ENCODE measurements at places on chromosomes 16 and 17.

DNA sequence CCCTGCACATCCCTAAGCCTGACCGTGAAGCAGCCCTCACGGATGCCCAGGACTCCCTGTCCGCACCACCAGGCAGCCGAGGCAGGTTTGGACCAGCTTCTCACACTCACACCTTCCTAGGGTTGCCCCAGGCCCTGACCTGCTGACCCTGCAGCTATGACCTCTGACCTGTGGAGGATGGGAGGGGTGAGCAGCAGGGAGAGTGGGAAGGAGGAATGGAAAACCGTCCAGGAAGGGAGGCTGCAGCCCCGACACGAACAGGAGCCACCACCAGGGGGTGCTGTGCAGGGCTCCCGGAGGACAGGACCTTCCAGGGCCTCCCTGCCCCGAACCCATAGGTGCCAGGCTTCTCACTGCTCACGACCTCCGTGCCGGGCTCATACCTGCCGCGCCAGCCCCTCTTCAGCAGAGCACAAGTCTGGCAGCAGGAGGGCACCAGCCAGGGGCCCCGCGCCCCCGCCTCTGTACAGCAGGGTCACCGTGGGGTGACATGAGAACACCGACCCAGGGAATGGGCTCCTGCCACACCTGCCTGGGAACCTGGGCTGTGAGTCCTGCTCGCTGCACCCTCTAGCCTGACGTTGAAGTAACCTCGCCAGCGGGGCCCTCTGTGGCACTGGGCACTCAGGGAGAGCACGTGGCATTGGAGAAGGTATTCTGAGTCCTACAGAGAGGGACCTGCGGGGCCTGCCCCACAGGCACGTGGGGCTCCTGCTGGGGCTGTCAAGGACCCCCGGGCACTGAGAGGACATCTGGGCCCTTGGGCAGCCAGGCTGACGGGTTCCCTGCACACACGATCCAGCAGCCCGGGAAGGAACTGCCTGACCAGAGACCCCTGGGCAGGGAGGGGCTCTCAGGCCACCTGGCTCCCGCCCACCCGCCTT is 37.6 kb downstream of the CTU2 start:
- DNase-seq, result peak; percentile 21

- peak; percentile 95 for DNase-seq
These were observed 16.0 kb downstream of the NDUFAF8 start for GRCh38 chr17:81254955-81255717.

DNA sequence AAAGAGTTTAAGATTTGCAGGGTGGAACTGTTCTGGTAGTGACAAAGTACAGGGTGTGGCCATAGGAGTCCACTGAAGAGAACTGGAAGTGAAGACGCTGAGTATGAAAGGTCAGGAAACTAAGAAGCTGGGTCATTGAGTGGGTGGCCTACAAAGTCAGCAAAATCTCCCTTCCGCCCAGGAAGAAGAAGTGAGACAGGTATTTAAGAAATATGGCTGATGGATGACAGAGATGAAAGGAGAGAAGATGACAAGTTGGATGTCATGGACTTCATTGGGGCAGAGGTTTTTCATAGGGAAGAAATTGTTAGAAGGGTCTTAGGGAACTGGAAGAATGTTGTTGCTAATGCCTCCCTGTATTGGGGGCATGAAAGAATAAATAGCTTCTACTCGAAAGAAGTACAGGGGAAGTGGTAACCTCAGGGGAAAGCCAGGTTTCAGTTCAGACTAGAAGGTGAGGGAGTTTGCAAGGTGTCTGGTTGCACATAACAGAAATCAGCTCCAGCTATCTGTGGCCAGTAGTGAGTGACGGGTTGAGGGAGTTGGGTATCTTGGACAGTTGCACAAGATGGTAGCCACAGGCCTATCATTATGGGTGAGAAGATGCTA is 33.6 kb upstream of the MED13 start:
- DNase-seq, result no peak

DNA sequence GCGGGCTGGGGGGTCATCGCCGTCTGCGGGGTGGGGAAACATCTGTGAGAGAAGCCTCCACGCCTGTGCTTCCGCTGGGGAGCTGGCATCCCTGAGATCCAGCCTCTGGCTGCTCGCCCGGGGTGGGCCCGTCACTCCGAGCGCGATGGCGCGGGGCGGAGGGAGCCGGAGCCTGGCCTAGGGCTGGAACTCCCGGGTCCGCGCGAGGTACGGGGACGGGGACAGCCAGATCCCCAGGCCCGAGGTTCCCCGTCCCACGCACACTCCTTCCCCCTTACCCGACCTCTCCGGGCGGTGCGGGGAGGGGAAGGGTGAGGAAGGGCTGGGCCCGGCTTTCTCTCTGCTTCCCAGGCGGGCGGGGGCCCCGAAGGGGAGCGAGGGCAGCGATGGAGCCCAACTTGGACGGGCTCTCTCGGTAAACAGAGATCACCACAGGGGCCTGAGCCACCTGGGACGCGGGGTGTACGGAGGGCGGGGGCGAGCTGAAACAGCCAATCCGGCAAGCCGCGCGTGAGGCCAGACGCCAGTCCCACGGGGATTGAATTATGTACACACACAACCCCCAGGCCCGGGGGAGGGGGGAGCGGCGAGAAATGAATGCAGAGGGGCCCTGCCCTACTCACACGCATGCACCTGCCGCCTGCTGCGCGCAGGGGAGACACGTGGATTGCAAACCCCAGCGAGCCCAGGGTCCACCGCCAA is at the start of gene SLC16A11:
Gene SLC16A11 (minus strand): TSS at position 596 of the 702 bp plus-strand sequence. CDS start 579 bp downstream, at position 17.
- peak; percentile 75 for DNase-seq

- DNase-seq, result no peak
These were observed 17.2 kb downstream of the ABCC12 start for GRCh38 chr16:48138543-48138942.

DNA sequence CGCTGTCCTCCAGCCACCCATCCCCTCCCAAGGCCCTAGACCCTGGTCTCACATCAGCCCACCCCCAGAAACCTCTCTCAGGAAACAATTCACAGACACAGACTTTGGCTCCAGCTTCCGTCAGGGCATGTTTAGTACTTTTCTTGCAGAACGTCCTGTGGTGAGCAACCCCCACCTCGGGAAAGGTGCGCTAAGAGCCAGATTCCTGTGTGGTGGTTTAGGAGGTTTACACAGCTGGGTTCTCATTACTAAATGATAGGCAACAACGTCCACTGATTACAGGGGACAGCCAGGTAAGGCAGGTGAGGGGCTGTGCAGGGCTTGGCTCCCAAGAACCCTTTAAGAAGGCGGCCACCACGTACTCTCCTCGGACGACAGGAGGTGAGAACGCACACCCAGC is 29.3 kb downstream of the KIFC3 start:
- DNase-seq, result peak; percentile 10

DNA sequence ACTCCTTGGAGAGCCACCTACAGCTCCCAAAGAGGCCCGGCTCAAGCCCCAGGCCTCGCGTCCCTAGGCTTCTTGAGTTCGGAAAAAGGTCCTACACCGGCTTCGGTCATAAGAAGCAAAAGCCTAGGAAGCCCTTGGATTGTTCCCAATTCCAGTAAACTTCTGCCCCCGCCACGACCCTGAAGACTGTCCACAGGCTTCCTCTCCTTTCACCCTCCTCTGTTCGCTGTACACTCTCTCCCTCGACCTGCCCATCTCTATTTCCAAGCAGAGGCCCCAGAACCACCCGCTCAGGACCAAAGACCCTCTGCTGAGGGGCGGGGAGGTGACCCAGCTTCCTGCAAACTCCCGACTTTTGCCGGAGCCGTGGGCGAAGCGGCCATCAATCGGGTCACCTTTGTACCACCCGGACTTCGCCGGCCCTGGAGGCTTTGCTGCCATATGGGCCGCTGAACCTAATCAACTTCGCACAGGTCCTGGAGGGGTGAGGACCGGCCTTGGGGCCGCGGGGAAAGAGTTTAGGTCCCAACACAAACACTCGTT is 2.7 kb downstream of the HOXB2 start:
- DNase-seq, result no peak

- no peak for DNase-seq
These were observed 16.1 kb downstream of the KCNJ16 start for GRCh38 chr17:70091005-70091568.

- DNase-seq, result no peak
These were observed 4.1 kb upstream of the LCMT1 start for GRCh38 chr16:25107466-25107792.

DNA sequence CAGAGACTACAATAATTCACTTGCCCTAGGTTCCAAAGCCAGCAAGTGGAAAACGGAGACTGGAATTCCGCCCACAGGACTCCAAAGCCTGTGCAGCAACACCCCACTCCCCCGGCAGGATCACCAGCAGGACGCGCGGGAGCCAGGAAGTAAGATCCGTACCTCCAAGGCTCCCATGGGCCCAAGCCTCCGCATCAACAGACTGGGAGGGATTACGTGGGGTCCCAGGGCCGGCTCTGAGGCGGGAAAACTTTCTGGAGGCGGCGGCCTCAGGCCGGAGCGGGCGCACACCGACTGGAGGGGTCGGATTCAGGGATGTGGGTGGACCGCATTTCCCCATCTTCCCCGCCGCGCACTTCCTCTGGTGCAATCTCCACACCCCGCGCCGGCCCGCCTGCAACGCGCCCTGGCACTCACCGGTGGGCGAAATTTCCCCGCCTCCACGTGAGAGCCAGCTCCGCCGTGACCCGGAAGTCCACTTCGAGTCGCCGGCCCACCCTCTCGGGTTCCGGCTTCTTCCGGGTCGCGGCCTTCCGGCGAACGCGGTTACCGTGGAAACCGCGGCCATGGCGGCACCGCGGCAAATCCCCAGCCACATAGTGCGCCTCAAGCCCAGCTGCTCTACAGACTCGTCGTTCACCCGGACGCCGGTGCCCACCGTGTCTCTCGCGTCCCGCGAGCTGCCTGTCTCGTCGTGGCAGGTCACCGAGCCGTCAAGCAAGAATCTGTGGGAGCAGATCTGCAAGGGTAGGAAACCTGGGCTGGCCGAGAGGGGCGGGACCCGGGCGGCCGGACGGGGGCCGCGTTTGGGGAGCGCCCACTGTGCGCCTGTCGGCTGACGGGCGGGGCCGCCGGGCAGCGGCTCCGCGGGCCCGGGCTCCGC is at the start of the genes IQCK and KNOP1:
Gene IQCK (plus strand): TSS at position 531 of the 883 bp plus-strand sequence. CDS start 36 bp downstream, at position 567.
Gene KNOP1 (minus strand): TSS at position 487 of the 883 bp plus-strand sequence. CDS start 3,192 bp downstream, outside the sequence.
- DNase-seq, result peak; percentile 91

DNA sequence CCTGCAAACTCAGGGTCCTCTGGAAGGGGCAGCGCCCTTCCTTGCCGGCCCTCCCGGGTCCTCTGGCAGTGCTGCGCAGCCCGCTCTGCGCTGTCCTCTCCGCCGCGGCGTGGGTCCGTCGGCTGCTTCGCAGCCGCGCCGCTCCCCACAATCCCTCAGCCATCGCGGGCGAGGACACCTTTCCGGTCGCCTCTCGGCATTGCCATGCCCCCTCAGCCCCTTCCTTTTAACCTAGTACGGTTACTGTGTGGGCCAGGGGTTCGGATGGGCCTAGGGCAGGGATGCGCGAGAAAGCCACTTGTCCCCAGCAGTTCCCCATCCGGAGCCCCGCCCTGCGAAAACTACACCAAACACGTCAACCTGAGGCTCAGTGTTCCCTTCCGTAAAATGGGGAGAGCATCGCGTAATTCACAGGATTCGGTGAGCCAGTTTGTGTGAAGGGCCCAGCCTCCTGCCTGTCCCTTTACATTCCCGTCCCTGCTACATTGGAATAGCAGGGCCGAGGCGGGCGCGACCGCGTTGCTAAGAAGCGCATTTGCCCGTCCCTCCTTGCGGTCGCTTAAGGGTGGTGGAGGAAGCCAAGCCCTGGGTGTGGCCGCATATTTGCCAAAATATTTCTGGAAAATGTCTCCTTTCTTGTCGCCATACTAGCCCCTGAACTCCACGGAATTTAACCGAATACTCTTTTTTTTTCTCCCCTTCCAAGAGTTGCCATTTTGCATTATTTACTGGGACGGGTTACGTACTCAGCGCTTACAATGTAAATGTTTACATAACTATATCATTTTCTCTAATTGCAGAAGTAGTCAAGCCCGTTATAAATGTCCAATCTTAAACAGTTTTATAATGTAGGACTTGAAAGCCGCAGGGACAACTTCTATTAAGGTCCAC is 13.2 kb downstream of the COPZ2 start:
- DNase-seq, result peak; percentile 58

DNA sequence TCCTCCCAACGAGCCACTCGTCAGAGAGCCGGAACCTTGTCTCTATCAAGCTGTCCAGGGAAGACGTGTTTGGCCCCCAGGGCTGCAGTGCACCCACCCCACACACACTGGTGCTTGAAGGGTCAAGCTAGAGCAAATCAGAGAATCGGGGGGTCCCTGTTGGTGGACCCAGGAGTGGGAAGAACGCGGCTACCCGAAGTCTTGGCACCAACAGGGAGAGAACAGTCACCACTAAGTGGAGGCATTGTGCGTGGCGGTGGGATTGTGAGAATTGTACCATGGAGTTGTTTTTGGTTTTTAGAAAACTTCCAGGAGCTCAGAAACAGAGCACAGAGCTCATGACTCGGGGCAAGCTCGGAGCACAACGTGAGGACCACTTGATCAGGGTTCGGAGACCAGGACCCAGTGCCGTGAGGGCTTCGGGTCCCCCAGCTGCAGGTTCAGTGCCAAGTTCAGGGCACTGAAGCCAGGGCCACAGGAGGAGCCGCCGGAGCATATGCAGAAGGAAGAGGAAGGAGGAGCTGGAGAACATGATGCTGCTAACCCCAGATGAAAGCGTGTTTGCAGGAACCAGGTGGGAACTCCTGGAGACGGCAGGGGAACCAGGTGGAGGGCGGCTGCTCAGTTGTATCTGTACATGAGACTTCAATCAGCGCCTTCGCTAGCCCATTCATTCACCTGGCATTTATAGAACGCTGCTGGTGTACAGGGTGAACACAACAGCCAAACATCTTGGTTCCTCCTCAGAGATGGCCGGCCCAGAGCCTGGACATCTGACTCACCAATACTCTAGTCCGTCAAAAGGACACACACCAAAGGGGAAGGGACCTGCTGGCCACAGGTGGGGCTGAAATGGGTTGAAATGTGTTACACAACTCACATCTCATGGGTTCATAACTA is 42.8 kb downstream of the METRNL start:
- no peak for DNase-seq

GRCh38 chr16:73062743-73063733 is 15.1 kb upstream of the ZFHX3 start:
- no peak for DNase-seq

DNA sequence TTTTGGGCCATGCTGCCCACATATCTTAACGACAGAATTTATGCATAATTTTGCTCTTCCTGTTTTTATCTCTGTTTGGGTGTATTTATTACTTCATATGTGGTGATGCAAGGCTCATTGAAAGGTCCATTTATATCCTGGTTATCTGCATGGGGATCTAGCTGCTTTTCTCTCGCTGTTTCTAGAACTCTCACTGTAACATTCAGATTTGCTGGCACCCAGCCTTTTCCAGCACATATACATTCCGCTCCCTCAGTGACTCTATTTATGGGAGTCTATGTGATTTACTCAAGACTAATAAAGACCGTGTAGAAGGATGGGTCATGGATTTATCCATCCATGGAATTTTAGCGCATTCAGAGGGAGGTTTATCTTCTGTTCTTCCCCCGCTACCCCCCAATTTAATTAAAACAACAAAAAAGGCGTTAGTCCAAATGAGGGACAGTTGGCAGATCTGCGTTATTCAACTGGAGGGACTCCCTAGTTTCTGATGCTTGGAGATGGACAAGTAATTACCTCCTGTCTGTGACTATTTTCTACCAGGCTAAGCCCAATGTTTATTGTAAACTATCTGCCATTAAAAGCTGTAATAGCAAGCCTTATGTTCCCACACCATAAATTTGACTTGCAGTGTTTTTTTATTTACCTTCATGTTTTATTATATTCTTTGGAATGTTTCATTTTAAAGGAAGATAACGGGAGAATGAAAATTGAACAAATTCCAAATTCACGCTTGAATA is 19.8 kb upstream of the MARCHF10 start:
- DNase-seq, result no peak

GRCh38 chr16:3118204-3118790 is 5.9 kb downstream of the ZNF205 start:
- DNase-seq, result no peak

All from NCI-H2081 (cell line).